Body of pancreas (tissue), 4 donors: ENCODE measurements at places on chromosomes 11 and 22.

DNA sequence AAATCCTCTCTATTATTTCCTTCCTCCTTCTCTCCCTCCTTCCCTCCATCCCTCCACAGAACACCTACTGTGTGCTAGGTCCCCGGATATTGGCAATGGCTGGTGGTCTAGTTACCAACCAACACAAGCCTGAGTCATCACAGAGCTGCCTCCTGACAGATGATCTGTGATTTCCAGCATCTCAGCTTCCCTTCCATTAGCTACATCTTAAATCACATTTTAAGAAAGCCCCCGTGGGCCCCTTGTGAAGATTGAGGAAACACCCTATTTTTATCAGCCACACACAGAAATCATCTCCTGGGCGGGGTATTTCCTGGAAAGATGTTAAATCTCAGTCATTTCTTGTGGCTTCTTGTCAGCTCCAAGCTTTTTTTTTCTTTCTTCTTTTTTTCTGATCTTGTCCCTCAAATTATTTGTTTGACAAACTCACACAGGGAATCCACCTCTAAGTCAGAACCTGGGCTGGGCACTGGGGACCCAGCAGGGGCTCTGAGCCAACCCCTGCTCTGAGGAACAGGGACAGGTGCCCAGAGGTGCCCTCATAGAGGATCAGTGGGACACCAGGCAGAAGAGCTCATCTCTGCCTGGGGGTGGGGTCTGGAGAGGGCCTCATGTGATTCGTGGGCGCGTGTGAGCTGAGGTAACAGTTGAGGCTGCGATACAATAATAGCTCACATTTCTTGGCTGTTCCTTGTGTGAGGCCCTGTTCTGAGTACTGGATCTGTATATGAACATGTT, 42.4 kb downstream of the CACNA1I start:
- DNase-seq: no peak

- DNase-seq: peak; percentile 62
Measured at GRCh38 chr11:12693479-12694182, 19.4 kb downstream of the TEAD1 start.

DNA sequence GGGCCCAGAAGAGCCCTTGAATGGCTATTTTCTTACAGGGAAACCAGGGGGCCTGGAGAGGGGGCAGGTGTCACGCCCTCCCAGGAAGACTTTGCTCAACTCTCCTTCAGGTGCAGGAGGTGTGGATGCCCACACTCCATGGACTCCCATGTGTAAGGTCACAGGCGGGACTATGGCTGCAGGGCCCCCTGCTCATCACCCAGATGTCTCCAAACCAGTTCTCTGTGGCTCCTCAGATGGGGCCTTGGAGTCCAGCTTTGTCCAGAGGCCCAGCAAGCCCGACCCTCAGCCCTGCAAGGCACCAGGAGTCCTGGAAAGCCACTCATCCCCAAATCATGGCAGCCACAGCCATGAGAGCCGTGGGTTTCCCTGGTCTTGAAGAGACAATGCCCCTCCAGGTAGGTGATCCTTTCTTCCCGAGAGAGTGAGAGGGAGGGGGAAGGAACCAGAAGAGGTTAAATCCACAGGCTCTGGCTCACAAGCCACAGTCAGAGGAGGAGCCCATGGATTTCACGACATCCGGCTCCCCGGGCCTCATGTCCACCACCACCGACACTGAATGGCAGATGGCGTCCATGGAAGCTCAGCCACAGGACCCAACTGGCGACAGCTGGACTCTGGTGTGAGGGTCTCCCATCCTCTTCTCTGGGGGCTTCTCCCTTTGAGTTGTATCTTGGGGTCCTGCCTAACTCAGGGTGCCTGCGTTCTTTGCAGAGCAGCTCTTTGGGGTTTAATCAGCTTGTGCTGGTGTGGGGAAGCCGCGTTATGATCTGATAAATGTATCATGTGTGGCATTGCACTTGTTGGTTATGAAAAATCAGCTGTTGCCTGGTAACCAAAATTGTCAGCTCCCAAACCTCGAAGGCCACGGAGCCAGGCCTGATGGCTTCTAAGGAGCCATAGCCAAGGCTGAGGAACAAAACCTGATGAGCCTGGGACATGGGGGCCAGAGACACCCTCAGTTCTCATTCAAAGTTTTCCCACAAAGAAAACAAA, 620.4 kb downstream of the BRD1 start:
- no peak for DNase-seq

DNA sequence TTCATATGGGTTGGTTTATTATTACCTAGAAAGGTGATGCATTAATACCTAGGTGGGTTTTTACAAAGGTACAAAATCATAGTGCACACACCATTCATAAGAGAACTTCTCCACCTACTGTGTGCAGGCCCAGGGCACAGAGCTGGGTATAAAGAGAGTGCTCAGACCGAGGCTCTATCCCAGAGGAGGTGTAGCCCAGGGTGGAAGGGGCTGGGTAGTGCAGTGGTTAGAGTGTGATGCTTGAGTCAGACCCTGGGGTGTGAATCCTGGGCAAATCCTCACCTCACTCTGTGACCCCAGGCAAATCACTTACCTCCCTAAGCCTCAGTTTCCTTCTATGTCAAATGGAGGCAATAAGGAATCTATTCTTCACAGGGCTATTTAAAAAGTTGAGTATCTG, 32.2 kb downstream of the PARVG start:
- DNase-seq: no peak

DNA sequence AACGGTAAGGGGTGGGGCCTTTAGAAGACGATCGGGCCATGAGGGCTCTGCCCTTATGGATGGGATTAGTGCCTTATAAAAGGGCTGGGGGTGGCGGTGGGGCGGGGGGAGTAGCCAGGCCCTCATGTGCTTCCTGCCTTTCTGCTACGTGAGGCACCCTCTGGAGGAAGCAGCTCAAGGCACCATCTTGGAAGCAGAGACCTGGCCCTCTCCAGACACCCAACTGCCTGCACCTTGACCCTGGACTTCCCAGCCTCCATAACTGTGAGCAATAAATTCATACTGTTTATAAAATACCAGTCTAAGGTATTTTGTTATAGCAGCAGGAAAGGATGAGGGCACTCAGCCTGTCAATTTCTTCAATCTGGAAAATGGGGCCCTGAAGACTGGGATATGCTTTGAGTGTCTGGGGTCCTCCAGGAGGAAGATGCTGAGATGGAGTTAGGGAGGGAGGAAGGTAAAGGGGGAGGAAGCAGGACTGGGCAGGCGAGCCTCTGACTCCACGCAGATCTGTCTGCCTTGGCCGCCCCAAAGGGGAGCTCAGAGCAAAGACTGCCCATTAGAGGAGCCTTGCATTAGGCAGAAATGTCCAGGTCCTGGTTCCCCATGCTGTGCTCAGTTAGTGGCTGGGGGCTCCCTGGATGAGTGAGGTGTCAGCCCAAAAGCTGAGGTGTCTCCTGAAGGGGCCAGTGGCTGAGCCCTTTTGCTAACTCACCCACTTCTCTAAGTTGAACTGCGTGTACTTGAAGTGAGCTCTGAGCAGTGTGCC, 5.3 kb downstream of the CABP2 start:
- DNase-seq: no peak

- DNase-seq: no peak
Measured at GRCh38 chr11:116646191-116646590, 126.6 kb downstream of the BUD13 start.

- DNase-seq: no peak
Measured at GRCh38 chr11:95703049-95703448, 86.5 kb downstream of the FAM76B start.

- DNase-seq: no peak
Measured at GRCh38 chr22:23047265-23047664, 23.1 kb upstream of the GNAZ start.

DNA sequence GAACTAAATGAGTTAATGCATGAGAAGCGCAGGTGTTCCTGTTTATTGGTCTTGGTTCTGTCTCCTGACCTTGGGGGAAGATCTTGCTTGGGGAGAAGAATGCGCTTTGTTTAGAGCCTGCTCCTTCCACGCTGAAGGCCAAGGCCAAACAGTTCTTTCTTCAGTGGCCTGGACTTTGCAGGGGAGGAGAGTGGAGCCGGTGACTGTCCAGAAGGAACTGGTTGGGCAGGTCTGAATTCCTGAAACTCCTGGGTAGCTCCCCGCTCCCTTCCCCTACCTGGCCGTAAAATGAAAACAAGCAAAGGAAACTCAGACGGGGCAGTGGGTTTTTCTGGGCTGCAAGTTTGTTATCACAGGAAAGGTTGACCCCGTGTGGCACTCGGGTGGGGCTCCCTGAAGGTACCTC, 3.6 kb downstream of the ARHGAP8 start:
- peak; percentile 75 for DNase-seq

DNA sequence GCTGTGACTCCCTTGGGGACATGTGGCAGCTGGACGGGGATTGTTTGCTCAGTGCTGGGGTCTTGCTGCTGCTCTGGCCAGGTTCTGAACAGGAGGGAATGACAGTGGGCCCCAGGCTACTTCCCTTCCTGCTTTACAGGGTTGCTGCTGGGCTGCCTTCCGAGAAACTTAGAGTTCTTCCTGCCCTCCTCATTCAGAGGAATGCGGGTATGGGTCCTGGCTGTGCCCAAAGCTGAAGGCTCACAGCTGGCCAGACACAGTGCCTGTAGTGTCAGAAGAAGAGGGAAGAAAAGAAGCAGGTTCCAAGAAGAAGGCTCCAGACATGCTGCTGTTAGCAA, 108.3 kb upstream of the PARVA start:
- peak; percentile 57 for DNase-seq

DNA sequence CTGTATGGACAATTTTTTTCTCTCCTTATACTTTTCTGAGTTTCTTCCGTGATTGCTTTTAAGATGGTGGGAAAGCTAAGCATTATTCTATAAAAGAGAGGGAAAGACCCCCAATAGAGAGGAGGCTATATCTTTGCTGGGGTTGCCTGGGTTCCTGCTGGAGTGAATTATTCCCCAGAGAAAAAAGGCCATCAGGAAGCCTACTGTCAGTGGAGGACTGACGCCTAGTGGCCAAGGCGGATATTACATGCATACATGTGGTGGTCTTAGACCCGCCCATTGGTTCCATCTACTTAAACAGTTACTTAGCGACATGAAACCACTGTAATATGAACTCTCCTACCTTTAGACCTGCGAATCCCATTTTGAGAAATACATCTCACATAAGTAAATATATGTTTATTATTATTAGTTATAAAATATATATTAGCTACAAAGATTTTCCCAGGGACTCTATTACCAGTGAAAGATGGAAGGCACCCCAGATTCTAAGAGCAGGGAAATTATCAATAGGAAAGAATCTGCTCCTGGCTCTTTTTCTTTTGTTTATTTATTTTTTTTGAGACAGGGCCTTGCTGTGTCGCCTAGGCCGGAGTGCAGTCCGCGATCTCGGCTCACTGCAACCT, 15.7 kb upstream of the PGA3 start:
- DNase-seq: peak; percentile 76

GRCh38 chr11:9601037-9601875, 27.8 kb downstream of the WEE1 start:
- peak; percentile 10 for DNase-seq

DNA sequence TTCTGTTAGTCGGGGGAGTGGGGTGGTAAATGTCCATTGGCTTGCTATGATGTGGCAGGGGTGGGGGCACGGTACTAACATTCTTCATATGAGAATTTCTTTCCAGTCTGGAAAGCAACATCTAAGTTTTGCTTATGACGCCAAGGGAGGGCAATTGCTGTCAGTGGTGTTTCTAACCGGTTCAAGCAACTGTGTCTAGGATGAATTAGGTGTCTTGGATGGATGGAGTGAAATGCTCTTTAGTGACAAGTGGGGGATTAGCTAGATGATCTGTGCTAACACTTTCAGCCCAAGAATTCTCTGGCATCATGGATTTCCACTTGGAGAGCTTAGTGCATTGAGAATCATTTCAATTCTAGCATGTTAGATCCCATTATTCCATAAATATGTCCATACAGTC, 262.6 kb upstream of the SORL1-AS1 start:
- DNase-seq: no peak

- DNase-seq: no peak
Measured at GRCh38 chr11:86818462-86819192, 18.3 kb downstream of the PRSS23 start.

DNA sequence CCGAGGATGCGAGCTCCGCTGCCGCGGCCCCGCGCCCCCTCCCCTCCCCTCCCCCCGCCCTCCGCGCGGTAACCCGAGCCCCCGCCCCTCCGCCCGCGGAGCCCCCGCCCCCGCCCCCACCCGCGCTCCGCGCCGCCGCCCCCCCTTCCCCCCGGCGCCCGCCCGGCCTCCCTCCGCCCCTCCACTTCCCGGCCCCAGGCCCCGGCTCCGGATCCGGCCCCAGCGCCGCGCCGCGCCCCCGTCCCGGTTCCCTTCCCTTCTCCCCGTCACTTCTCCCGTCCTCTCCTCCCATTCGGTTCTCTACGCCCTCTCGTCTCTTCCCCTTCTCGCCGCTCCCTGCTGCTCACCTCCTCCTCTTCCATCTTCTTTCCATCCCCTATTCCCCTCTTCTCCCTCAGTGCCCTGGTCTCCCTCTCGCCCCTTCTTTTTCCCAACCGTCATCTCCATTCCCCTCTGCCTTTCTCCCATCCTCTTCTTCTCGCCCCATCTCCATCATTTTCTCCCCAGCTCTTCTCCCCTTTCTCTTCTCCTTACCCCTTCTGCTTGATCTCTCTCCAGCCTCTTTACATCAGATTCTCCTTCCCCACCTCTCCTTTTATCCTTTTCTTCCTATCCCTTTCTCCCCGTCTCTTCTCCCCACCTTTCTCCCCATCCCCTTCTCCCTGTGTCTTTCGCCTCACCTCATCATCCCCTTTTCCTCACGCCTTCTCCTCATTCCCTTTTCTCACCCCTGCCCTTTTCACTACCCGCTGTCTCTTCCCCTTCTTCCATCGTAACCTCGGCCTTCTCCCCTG, at the start of gene DCHS1:
DCHS1 (minus strand) TSS at position 20 of the 794 bp plus-strand sequence. CDS start 14,196 bp downstream, outside the sequence.
- no peak for DNase-seq

- no peak for DNase-seq
Measured at GRCh38 chr11:121630041-121630440, 177.3 kb upstream of the SORL1-AS1 start.

DNA sequence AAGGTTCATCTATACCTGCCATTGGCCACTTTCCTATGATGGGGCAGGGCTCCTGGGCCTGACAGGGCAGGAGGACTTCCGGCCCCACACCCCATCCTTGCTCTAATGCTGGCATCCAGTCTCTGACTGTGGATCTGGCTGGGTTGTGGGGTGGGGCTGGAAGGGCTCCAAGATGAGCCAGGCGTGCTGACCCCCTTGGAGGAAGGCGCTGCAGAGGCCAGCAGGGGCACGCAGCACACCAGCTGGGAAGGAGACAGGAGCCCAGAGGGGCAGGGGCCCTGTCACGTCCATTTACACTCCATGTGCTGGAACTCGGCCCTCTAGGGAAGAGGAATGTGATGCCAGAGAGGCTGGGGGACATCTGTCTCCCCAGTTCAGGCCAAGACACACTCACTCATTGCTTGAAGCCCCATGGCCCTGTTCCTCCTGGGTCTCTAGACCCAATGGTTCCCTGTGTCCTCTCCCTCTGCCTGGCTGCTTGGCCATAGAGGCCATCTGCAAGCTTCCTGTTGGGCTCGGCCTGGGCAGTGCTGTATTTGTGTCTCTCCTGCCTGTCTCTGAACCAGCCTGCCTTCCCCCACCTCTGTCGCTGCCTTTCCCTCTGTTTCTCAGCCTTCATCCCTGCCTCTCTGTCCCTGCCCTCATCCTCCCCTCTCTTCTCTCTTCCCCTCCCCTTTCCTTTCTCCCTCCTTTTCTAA, 67.5 kb upstream of the NECTIN1 start:
- DNase-seq: no peak

GRCh38 chr22:21887841-21888240, 20.4 kb upstream of the MAPK1 start:
- DNase-seq: no peak

- peak; percentile 49 for DNase-seq
Measured at GRCh38 chr22:41526830-41527799, 17.2 kb downstream of the POLR3H start.
